ENCODE measurements at places on chromosomes 2 and 18.
A peak's percentile ranks its signal among the peaks of the same experiment; 100 is the strongest.

DNA sequence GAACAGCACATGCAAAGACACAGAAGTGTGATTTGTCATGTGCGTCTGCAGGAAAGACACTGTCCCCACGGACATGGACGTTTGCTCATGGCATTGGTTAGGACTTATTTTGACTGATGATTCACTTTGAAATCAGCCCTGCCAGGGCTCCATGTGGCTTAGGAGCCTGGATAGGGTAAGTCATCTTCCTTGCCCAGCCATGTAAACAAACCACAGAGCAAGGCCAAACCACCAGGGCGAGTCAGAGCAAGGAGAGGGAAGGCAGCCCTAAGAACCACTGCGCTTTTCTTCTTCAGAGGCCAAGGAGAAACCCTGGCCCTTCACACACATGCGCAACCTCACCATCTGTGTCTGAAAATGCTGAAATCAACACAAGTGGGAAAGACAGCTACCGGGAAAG is 88.8 kb downstream of the GFPT1 start:
- H3K36me3 ChIP-seq: no peaks in the 10 kb centered on the region
- DNase-seq: no peak
- H3K27ac ChIP-seq: peak overlapping the region; percentile 48
- no peaks in the 10 kb centered on the region for H3K4me1 ChIP-seq
- H3K27me3 ChIP-seq: no peaks in the 10 kb centered on the region

GRCh38 chr2:20884829-20885228 is 61.9 kb upstream of the LDAH start:
- H3K36me3 ChIP-seq: no peaks in the 10 kb centered on the region
- DNase-seq: no peak
- H3K27me3 ChIP-seq: no peaks in the 10 kb centered on the region
- H3K4me3 ChIP-seq: no peak overlapping the region

- H3K4me3 ChIP-seq: no peak overlapping the region
- no peak overlapping the region for H3K27ac ChIP-seq
- no peaks in the 10 kb centered on the region for H3K4me1 ChIP-seq
- no peaks in the 10 kb centered on the region for H3K27me3 ChIP-seq
- H3K36me3 ChIP-seq: no peaks in the 10 kb centered on the region
- DNase-seq: no peak
Measured at GRCh38 chr2:60152226-60152833, 401.1 kb downstream of the BCL11A start.

- no peaks in the 10 kb centered on the region for H3K36me3 ChIP-seq
- H3K4me3 ChIP-seq: no peak overlapping the region
- no peaks in the 10 kb centered on the region for H3K27me3 ChIP-seq
- no peaks in the 10 kb centered on the region for H3K4me1 ChIP-seq
- no peak overlapping the region for H3K27ac ChIP-seq
Measured at GRCh38 chr2:136310797-136311603, 193.1 kb upstream of the CXCR4 start.

GRCh38 chr2:64996871-64997307 is 7.7 kb downstream of the SLC1A4 start:
- H3K27me3 ChIP-seq: no peaks in the 10 kb centered on the region
- H3K27ac ChIP-seq: no peak overlapping the region
- no peaks in the 10 kb centered on the region for H3K4me1 ChIP-seq
- H3K36me3 ChIP-seq: no peaks in the 10 kb centered on the region
- DNase-seq: no peak
- no peak overlapping the region for H3K4me3 ChIP-seq

DNA sequence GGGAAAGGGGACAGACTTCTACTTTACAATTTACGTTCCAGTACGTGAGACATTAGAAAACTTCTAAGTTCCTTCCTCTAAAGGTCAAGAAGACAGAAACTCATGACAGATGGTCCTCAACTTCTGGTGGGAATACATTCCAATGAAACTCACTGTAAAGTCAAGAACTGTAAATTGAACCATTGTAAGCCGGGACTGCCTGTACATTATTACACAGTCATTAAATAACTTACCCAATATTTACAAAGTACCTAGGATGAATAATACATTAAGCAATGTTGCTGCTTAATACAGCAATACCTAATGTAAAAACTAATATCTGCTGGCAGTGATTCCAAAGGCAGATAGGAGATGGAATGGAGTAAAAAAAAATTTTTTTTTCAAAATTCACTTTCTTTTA is 51.9 kb downstream of the CDH2 start:
- no peaks in the 10 kb centered on the region for H3K36me3 ChIP-seq
- H3K27me3 ChIP-seq: no peaks in the 10 kb centered on the region
- no peak overlapping the region for H3K27ac ChIP-seq
- no peak for DNase-seq

DNA sequence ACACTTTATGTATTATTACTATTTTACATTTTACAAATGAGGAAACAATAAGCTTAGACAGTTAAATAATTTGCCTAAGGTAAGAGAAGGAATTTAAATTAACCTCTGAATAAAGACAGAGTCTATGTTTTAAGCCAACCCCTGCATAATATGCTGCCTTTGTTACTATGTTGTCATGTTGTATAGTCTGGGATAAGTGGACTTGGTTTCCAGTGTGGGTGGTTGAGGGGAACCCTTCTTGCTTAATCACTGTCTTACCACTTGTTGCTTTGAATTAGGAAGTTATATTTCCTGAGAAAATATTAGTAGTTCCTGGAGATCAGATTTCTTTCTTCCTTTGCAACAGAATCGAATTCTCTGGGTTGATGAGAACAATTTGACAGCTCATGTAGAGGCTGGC is 52.6 kb downstream of the AGPS start:
- DNase-seq: no peak
- no peaks in the 10 kb centered on the region for H3K27me3 ChIP-seq
- no peak overlapping the region for H3K27ac ChIP-seq
- no peaks in the 10 kb centered on the region for H3K4me1 ChIP-seq
- H3K36me3 ChIP-seq: peaks cover 7% of the 10 kb centered on the region

DNA sequence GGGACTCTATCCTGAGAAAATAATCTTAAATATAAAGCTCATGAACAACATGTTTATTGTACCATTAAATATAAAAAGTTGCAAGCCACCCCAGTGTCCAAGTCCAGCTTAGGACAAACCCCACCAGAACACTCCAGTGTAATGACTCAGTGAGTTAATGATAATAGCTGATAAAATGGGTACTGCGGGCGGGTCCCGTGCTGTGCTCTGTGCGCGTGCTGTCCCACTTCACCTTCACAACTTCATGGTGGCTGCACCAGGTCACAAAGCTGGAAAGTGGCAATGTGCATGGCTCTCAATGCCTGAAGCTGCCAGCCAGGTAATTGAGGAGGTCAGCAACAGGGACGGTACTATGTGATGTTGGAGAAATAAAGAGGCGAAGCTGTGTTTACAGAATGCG is 18.6 kb downstream of the DGKD start:
- no peak for DNase-seq
- H3K27ac ChIP-seq: no peak overlapping the region
- no peaks in the 10 kb centered on the region for H3K4me1 ChIP-seq
- no peaks in the 10 kb centered on the region for H3K27me3 ChIP-seq
- H3K36me3 ChIP-seq: no peaks in the 10 kb centered on the region
- H3K4me3 ChIP-seq: no peak overlapping the region

DNA sequence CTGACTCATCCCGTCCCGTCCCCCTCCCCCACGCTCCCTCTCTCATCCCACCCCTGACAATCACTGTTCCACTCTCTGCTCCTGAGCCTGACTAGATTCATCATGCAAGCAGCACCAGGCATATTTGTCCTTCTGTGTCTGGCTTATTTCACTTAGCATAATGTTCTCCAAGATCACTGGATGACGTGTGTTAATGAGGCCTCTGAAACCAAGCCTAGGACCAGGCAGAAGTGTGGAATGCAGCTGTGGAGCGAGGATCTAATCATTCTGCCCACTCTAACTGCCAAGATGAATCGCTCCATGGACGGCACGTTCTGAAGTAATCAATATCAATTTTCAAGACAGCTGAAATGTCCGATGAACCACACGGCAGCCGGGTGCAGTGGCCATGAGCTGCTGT is 122.4 kb upstream of the ZNF236 start:
- no peaks in the 10 kb centered on the region for H3K27me3 ChIP-seq
- H3K27ac ChIP-seq: no peak overlapping the region
- no peaks in the 10 kb centered on the region for H3K4me1 ChIP-seq
- no peaks in the 10 kb centered on the region for H3K36me3 ChIP-seq
- H3K4me3 ChIP-seq: no peak overlapping the region

- H3K4me3 ChIP-seq: no peak overlapping the region
- no peaks in the 10 kb centered on the region for H3K4me1 ChIP-seq
- no peak for DNase-seq
Measured at GRCh38 chr2:223591596-223591995, 10.6 kb downstream of the SCG2 start.

GRCh38 chr2:53334610-53335009 is 433.0 kb upstream of the CHAC2 start:
- no peaks in the 10 kb centered on the region for H3K27me3 ChIP-seq
- H3K4me3 ChIP-seq: no peak overlapping the region
- no peaks in the 10 kb centered on the region for H3K36me3 ChIP-seq
- no peaks in the 10 kb centered on the region for H3K4me1 ChIP-seq
- no peak overlapping the region for H3K27ac ChIP-seq

DNA sequence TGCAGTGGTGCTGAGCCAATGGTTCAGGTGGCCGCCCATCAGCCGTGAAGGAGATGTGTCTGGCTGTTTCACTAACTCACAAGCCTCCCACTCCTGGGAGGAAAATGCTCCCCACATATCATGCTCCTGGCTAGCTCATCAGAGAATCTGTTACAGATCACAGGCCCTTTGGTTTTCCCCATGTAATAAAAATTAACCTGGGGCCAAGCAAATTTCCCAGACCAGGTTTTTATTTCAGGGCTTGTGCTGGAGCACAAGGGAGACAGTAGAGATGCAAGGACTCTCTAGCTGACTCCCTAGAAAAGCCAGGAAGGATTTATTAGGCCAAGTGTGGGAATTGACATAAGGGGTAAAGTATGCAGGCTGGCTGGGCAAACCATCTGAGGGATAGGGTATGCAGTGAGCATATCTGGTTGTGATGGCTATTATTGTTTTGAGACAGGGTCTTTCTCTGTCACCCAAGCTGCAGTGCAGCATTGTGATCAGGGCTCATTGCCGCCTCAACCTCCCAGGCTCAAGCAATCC is 40.6 kb upstream of the CCBE1 start:
- H3K27me3 ChIP-seq: no peaks in the 10 kb centered on the region
- no peaks in the 10 kb centered on the region for H3K36me3 ChIP-seq
- H3K4me1 ChIP-seq: no peaks in the 10 kb centered on the region
- no peak for DNase-seq
- no peak overlapping the region for H3K4me3 ChIP-seq

- H3K27ac ChIP-seq: no peak overlapping the region
- no peaks in the 10 kb centered on the region for H3K4me1 ChIP-seq
- no peak for DNase-seq
- no peaks in the 10 kb centered on the region for H3K27me3 ChIP-seq
Measured at GRCh38 chr2:72097276-72097675, 50.4 kb downstream of the CYP26B1 start.

DNA sequence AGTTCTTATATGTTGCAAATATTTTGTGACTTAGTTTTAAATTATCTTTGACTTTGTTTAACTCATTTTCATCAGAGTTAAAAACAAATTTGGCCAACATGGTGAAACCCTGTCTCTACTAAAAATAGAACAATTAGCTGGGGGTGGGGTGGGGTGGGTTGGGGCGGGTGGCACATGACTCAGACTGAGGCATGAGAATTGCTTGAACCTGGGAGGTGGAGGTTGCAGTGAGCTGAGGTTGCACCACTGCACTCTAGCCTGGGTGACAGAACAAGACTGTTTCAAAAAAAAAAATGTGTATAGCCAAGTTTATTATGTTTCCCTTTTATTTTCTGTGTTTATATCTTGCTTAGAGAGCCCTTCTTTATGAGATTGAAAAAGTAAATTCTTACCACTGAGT is 14.2 kb upstream of the LIPG start:
- H3K4me3 ChIP-seq: no peak overlapping the region
- no peaks in the 10 kb centered on the region for H3K27me3 ChIP-seq
- no peak for DNase-seq
- H3K36me3 ChIP-seq: no peaks in the 10 kb centered on the region
- no peaks in the 10 kb centered on the region for H3K4me1 ChIP-seq

GRCh38 chr2:129803032-129803431 is 176.4 kb upstream of the RAB6C start:
- no peaks in the 10 kb centered on the region for H3K4me1 ChIP-seq
- H3K36me3 ChIP-seq: no peaks in the 10 kb centered on the region
- no peaks in the 10 kb centered on the region for H3K27me3 ChIP-seq
- H3K27ac ChIP-seq: no peak overlapping the region
- H3K4me3 ChIP-seq: no peak overlapping the region

DNA sequence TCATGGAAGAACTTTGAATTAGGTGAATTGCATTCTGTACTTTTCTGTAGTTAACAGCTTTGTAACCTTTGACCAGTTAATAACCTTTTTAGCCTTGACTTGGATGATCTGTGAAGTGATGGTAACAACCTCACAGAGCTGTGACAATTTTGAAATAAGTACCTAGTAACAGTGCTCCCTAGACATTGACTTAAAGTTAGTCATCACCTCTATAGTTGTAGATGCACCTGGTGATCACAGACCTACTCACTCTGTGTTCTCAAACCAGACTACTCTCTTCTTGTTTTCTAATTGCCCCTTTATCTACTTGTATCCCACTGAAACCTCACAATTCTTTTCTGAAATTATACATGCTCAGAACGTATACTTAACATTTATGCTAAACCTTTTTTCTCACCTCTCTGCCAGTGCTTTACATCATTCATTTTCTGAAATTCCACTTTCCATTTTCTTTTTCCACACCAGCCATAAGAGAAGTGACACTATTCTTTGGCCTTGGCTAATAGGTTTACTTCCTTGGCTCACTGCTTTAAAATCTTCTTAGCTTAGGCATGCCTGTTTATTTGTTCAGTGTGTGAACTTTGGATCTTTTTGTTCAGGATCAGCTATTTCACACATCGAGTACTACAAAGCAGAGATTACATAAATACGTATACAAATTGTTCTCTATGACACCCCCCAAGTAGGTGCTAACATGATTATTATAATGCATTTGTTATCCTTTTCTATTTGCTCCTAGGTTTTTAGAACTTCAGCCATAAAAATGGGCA is 9.3 kb downstream of the YPEL5 start:
- no peaks in the 10 kb centered on the region for H3K4me1 ChIP-seq
- H3K27ac ChIP-seq: no peak overlapping the region
- peaks cover 12% of the 10 kb centered on the region for H3K36me3 ChIP-seq
- no peak for DNase-seq
- H3K4me3 ChIP-seq: no peak overlapping the region
- no peaks in the 10 kb centered on the region for H3K27me3 ChIP-seq

DNA sequence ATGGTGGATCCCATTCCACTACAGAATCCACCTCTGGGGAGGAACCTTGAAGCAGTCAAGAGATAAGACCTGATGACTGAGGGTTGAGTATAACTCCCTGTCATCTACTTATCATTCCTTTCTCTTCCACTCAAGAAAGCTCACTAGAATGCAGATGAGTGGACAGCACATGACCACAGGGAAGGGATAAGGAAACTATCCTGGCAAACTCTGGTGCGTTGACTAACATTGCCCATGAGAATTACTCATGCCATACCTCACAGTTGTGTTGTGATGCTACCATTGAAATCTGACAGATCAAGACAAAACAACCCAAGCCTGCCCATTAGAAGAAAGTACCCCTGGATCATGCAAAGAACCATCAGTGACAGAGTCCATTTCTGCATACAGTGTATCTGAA is 26.5 kb downstream of the SLC16A14 start:
- DNase-seq: no peak
- H3K4me3 ChIP-seq: no peak overlapping the region
- H3K4me1 ChIP-seq: no peaks in the 10 kb centered on the region
- no peaks in the 10 kb centered on the region for H3K36me3 ChIP-seq
- no peak overlapping the region for H3K27ac ChIP-seq
- H3K27me3 ChIP-seq: no peaks in the 10 kb centered on the region

Data from breast epithelium (tissue), 4 donors.